Stimulated activated CD8-positive, alpha-beta memory T cell treated with anti-CD3 and anti-CD28 coated beads, Interleukin-15, amount 100 ng/mL, for 1 hour (primary cell): ENCODE measurements at places on chromosomes 7 and 10.
A peak's percentile ranks its signal among the peaks of the same experiment; 100 is the strongest.

DNA sequence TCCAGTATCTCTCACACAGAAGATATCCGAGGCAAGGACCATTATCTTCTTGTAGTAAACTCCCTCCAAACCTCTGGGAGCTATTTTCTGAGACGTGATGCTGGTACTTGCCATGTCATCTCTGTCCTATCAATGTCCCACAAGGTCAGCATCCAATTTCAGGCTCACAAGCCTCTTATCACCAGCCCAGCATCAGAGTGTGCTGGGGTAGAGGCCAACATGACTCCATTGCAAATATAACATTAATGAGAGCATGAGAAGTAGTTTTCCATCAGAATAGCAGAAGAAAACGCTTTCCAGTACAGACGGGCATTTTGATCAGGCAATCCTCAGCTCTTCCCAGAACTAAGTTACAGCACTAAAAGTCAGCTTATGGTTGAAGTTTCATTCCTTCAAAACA is 5.6 kb downstream of the MORN4 start:
- no peak for DNase-seq

GRCh38 chr10:110404825-110405224 is 92.9 kb upstream of the DUSP5 start:
- no peak for DNase-seq

DNA sequence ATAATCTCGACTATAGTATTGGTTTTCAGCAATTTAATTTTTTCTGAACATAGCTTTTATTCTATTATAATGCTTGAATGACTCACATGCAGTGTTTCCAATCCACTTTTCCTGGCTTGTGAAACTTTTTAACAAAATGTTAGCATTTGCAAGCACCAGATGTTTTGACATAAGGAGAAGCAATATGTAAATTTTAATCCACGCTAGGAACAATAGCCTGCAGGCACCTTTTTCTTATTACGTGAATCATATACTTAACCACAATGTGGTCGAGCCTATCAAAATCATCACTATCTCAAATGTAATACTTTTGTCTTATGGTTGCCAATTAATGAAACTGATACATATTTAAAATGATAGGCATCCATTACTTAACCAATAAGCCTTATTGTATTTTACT is 97.1 kb downstream of the TFEC start:
- no peak for DNase-seq

DNA sequence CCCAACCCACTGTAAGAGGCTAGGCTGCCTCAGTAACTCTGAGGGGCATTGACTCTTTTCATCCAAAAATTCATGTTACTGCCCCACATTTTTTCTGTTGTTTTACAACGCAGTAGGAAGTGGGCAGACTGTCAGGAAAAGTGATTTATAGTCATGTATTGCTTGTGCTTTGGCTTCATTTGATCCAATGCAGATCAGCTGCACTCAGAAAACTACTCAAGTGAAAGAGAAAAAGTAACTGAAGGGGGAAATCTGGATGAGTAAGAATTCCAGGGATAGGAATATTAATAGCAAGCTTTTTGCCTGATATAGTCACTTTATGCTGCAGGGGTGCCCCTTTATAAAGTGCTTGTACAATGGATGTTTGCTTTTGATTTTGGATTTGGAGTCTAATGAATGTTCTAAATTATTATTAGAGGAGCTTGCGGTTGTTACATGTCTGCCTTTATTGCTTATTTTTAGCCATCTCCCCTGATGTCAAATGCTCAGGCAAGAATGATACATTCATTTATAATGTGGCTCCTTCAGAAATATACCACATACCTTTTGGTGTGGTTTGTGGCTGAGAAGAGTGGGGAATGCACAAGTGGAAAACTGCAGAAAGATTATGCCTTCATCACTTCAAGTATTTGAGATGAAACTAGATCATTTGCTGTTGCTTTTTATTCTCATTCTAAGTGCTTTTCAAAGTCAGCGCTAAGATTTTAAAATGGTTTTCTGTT is 86.1 kb downstream of the EGFR start:
- DNase-seq: no peak

DNA sequence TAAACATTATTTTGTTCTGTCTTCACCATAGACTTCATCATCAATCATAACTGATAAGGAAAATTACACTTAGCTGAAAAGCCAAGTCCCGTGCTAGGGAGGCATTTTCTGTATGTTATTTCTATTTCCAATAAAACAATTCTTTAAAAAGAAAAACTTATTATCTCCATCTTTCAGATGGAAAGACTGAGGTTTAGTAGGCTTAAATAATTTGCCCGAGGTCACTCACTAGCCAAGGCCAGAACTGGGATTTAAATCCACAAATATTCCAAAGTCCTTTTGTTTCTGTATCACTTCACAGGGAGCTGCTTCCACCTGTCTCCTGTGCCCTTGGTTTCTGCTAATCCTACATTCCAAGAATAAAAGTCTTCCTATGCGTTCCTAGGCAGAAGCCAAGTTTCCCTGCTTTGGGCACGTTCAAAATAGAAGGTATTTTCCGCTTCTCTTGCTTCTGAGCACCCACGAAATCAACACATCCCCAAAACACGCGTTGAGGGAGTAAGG is 732 bp downstream of the CPVL start:
- DNase-seq: no peak

DNA sequence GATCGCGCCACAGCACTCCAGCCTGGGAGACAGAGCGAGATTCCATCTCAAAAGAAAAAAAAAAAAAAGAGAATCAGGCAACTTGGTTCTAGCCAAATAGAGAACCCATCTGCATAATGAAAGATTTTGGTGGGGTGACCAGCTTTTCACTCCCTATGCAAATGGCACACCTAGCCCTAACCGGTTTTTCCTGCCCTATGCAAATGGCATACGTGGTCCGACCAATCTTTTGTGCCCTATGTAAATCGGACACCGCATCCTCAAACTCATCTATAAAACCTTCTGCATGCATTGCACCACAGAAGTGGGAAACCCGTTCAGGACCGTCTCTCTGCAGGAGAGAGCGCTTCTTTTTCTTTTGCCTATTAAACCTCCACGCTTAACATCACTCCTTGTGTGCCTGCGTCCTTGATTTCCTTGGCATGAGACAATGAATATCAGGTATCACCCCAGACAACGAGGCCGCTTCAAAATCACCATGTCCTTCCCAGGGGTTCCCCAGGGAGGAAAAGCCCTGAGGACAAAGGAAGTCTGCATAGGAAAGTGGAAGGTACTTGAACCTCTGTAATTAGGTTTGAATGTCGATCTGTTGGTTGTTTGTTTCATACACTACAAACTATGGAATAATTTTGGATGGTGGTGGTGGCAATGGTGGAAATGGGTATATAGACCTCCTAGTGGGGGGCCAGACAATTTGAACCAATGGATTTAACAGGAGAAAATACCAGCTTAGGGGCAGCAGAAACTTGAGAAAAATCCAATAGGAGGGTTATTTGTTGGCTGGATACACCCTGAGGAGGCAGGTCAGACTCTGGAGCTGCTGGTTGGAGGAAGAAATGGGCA is 396.2 kb downstream of the TYW1 start:
- DNase-seq: no peak

GRCh38 chr10:1416456-1417037 is 320.8 kb downstream of the ADARB2 start:
- DNase-seq: no peak

DNA sequence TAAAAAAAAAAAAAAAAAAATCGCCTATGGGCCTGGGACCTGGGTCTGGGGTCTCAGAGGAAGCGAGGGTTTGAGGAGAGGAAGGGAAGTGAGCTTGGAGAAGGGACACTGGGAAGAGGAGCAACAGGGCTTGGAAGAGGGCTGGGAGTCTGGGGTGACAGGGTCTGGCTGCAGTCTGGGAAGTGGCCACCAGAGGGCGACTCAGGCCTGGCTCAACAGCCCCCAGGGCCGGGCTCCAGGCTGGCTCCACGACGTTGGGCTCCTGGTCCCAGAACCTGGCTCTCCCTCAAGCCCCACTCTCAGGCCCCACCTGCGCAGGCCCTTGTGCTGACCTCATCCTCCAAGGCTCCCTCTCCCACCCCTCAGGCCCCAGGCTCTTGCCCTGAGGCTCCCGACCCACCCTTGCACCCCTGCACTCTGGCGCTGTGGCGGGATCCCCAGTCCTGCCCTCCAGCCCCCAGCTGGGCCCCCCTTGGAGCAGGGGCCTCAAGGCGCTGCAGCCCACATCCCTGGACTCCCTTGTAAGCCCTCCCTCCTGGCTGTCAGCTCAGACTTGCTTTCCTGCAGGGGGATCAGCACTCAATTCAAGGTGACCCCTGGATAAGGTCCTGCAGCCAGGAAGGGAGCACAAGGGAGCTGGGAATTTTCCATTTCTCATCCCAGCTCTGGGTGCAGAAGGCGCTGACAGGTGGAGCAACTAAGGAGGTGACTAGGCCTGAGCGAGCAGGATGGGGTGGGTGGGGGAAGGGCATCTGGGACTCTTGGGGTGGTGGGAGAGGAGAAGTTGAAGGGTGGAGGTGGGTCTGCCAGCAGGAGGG is 5.4 kb upstream of the SPACDR start:
- DNase-seq: peak; percentile 77

GRCh38 chr7:4066206-4066605 is 615.9 kb upstream of the FOXK1 start:
- DNase-seq: no peak

DNA sequence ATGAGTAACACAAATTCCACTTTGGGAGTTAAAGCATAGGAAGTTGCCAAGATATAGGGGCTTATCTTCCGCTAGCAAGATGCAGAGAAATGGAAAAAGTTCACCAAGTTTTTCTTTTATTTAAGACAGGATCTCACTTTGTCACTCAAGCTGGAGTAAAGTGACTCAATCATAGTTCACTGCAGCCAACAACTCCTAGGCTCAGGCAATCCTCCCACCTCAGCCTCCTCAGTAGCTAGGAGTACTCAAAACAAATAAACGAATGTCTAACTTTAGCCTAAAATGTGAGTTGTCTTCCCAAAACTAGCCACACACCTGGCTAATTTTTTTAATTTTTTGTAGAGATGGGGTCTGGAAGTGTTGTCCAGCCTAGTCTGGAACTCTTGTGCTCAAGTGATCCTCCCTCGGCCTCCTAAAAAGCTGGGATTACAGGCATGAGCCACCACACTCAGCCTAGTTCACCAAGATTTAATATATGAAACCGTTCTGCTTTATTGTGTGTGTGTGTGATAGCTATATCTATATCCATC is 9.9 kb downstream of the VIM start:
- DNase-seq: no peak
